ENCODE measurements at places on chromosomes 4 and X. TPM values are rescaled to one million over a fixed set of nuclear protein-coding genes. Genes with fewer than 3 reads are reported as not detected.

DCAF12L2 gene
- total RNA-seq = 3.0 TPM

FTSJ1 gene
- 41.9 TPM for total RNA-seq

COMMD8 gene
- 18.6 TPM for total RNA-seq

CCKAR gene
- 0.93 TPM for total RNA-seq

TCEAL2 gene
- total RNA-seq = 31.5 TPM

POF1B gene
- total RNA-seq = 0.14 TPM

CWH43 gene
- total RNA-seq = not detected

RBM47 gene
- 0.36 TPM for total RNA-seq

CFAP99 gene
- total RNA-seq = 0.25 TPM

SSX3 gene
- not detected for total RNA-seq

DNA sequence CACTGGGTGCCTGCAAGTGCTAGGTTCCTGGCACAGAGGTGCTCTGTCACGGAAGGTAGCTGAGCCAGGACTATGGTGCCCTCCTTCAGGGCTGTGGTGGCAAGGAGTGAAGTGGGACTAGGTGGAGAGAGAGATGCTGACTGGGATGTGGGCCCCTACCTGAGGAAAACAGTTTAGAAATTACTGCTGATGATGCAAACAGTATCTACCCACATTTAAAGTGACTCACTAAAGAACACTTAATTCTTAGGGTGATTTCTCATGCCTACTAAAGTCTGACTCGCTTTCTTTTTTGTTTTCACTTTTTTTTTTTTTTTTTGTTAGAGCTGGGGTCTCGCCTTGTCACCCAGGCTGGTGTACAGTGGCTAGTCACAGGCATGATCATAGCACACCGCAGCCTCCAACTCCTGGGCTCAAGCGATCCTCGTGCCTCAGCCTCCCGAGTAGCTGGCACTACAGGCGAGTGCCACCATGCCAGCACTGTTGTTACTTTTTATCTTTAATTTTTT is 3.1 kb downstream of the ZNF185 start:
- no peak for ATAC-seq

DNA sequence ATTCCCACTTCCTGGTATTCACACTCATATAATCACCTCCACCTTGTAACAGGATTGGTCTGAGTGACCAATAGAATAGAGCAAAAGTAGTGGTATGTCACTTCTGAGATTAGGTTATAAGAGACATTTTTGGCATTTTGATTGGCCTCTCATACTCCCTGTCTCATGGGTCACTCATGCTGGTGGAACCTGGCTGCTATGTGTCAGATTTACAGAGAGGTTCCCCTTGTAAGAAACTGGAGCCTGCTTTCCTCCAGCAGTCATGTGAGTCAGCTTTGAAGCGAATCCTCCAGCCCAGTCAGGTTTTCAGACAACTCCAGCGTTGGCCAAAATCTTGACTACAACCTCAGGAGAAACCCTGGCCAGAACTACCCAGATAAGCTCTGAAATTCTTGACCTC is 2.6 kb upstream of the OTUD4 start:
- ATAC-seq = no peak

- ATAC-seq = no peak
Measured at GRCh38 chrX:112734290-112734689, 54.6 kb upstream of the LHFPL1 start.

- ATAC-seq = no peak
Measured at GRCh38 chrX:8639949-8640475, 91.9 kb downstream of the ANOS1 start.

GRCh38 chrX:103376118-103376978 is at the start of gene BEX3:
Gene BEX3, plus strand, starts transcription at chrX:103376538. Its CDS starts 984 bp downstream, at chrX:103377522.
- peak; percentile 54 for ATAC-seq

DNA sequence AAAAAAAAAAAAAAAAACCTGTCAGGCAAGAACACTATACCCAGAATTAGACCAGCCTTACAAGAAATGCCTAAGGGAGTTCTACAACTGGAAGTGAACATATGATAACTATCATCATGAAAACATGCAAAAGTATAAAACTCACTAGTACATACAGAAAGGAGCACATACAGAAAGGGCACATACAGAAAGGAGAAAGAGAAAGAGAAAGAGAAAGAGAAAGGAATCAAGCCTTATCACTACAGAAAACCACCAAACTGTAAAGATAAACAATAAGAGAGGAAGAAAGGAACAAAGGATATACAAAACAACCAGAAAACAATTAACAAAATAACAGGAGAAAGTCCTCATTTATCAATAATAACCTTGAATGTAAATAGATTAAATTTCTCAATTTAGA is 50.4 kb downstream of the PHKA1 start:
- ATAC-seq = no peak

DNA sequence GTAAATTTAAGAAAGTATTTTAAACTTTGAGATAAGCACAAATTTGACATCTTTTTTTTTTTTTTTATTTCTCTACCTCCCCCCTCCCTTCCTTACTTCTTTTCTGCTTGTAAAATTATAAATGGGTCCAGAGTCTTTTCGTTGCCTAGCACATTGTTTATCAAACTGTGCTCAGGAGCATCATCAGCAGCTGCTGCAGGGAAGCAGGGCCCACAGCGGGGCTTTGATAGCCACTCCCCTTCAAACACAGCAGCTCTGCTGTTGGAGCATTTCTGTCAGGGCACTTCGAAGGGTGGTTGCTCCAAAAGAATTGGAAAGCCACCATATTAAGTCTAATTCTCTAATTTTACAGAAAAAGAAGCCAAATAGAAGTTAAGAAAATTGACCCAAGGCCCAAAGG is 588.3 kb downstream of the SPRY1 start:
- no peak for ATAC-seq

DNA sequence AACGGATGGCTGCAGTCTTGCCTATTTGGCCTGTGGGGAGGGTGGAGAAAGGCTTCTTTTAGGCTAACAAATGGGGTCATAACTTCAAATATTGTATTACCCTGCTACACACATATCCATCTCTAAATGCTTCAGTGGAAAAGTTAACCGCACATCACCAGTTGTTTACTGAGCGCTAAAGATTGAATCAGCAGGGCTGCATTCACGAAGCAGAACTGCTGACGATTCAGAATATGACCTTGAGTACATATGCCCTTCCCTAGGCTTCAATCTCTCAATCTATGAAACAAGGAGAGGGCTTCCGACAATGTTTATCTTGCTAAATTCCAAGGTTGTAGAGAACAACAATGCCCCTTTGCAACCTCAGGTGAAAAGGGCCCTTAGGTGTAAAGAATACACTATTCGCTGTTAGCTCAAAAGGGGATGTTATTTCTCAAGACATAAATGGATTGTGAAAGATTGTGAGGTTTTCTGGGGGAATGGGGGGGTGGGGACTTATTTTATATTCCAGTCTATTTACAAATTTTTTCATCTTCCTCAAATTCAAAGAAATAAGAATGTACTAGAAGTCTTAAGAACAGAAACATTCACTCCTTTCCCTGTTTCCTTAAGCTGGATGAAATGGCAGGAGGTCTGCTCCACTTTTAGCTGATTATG is 2.6 kb upstream of the ATP6AP2 start:
- no peak for ATAC-seq

DNA sequence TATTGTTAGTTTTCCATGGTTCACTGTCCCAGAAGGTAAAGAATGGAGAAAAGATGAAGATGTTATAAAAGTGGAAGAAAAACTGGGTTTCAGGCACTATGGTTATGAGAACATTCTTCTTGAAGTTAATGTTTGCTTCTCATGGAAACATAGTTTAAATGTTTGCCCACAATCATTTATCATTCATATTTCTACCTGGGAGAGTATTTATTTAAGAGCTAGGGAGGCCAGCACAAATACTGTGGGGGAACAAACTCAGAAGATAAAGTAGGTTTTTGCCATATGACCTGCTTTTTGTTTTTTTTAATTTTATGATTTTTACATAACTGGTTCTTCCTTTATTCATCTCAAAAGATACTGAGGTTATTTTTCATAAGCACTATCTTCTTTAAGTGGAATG is 96.8 kb downstream of the GC start:
- ATAC-seq = no peak

DNA sequence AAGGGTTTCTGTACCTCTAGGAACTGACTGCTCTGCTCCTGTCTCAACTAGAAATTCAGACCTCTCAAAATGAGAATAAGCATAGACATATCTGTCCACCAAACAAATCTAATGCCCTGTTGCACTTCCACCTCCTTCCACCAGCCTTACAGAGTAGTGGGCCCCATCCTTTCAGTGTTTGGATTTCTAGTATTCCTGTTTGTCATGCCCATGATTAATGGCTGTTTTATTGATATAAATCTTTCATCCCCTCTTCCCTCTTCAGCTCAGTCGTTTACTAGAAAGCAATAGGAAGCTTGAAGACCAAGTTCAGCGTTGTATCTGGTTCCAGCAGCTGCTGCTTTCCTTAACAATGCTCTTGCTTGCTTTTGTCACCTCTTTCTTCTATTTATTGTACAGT is 46.2 kb downstream of the MOSPD2 start:
- no peak for ATAC-seq

DNA sequence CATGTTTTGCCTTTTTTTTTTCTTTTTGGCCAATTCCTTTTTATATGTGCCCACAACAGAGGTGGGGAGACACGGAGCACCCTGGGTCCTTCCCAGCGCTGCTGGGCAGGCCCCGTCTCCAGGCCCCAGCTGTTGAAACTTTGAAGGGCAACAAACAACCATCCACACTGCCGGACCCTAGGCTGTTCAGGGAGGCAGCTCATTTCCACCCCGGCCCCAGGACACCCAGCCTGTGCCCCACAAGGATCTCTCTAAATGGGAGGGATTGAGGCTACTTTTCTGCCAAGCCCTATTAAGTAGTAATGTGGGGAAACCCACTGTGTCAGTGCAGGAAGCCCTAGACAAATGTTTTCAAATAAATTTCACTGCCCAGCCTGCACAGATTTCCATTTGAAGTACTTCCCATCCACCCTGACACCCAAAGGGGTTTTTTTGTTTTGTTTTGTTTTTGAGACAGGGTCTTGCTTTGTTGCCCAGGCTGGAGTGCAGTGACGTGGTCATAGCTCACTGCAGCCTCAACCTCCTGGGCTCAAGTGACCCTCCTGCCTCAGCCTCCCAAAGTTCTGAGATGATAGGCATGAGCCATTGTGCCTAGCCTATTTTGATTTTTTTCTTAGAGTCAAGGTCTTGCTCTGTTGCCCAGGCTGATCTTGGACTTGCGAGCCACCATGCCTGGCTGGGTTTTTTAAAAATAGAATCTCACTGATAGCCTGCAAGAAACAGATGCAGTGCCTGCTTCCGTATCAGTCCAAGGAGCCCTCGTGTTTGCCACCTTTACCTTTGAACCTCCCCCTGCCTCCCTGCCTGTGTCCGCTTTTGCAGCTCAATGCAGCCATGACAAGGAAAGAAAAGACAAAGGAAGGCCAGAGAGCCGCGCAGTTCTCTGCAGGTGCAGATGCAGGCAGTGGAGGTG is 13.4 kb upstream of the CLCN4 start:
- ATAC-seq = no peak

- no peak for ATAC-seq
Measured at GRCh38 chrX:145813081-145813480, 4.5 kb upstream of the SLITRK2 start.

DNA sequence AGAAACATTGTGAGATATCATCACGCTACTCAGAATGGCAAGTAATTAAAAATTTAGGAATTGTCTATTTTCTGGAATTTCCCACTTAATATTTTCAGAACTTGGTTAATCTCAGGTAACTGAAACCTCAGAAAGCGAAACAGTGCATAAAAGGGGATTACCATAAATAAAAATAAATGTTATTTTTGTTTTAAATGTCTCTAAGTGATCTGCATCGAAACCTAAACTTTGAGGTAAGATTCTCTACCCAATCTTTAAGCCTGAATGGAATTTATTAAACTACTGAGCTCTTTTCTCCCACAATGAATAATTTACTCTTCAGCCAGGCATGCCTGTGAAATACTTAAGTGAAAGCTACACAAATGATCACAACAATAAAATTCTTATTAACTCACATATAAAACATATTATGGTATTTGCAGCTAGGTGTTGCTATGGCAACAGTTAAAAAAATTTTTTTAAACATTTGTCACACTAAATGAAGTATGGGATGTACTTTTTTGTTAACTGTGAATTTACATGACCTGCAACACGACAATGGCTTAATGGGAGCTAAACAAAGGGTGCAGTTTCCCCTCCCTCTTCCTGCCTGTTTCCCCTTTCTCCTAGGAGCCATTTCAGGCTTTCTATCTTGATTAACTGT is 220.2 kb upstream of the PRPS2 start:
- ATAC-seq = no peak

- ATAC-seq = peak; percentile 99
Measured at GRCh38 chr4:173252024-173252935, 81.9 kb downstream of the HMGB2 start.

DNA sequence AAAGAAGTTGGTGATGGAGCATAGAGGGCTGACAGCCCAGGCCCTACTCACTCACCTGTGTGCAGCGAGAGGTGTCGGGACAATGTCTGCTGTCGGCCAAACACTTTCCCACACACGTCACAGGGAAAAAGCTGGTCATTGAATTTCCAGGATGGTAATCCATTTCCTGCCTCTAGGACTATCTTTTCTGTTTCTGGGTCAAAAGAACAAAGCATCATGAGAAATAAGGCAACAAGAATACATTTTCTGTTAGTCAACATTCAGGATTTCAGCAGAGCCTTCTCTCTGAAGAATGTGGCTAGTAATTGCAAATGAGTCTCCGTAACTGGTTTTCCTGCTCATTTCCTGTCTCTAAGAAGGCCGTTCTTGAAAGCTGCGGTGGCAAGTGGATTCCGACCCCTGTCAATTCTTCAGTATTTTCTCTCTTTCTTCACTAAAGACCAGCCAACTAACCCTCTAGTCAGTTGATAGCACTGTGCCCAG is 99.4 kb downstream of the C4orf51 start:
- no peak for ATAC-seq

- no peak for ATAC-seq
Measured at GRCh38 chr4:142567620-142568451, 278.3 kb downstream of the INPP4B start.
